ENCODE measurements at places on chromosomes 2 and 18.
A peak's percentile ranks its signal among the peaks of the same experiment; 100 is the strongest.

GRCh38 chr2:226903179-226903578 is 67.3 kb downstream of the RHBDD1 start:
- DNase-seq, result no peak

DNA sequence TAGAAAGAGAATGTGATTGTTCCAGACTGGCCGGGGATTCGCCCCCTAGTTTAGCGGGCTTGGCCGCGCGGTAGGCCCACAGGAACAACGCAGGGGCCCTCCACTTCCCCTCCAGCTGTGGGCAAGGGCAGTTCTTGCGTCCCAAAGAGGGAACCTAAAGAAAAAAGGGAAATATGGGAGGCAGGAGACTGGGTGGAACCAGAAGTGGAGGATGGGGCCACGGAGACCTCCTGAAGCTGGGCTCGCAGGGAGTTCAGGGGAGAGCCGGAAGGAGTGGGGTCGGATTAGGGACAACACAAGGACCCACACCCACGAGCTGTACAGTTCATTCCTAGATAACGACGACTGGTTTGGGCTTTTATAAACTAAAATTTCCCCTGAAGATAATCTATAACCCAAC is 18.2 kb downstream of the GNLY start:
- DNase-seq, result no peak

- peak; percentile 3 for DNase-seq
Observed at GRCh38 chr18:26215247-26215970, 10.8 kb upstream of the TAF4B start.

DNA sequence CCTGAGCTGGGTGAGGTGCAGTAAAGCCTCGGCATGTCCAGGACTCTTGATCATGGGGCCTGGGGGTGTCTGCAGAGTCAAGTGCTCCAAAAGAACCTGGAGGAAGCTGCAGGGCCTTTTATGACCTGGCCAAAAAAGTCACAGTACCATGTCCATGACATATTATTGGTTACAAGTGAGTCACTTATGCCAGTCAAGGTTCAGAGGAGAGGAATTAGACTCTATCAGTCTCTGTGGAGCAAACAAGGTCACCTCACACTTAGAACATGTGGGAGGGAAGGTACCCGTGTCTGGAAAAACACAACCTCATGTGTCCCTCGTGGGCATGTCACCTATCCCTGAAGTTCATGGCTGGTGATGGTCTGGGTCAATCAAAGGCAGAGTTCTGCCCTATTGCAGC is 465.7 kb downstream of the FBXO15 start:
- no peak for DNase-seq

GRCh38 chr18:62460851-62461300 is 61.9 kb upstream of the ZCCHC2 start:
- DNase-seq, result no peak

- DNase-seq, result no peak
Observed at GRCh38 chr2:6833300-6833604, 32.5 kb downstream of the CMPK2 start.

DNA sequence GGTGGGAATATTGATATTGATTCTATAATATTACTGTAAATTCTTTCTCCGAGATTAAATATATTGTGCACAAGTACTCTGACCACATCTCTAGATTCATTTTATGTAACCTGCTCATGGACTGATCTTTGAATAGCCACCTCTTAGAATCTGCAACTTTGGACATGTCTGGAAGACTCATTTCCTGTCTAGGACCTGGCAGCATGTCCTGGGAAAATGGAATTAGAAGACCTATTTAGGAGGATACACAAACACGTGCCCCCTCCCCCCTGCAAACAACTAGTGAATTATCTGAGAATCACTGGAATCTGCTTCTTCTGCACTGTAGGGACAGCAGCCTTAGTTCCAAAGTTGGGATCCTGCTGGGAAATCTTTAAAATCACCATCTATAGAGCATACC is 94.1 kb downstream of the UBE2E3 start:
- DNase-seq, result no peak

- DNase-seq, result no peak
Observed at GRCh38 chr2:136059036-136059472, 58.9 kb downstream of the CXCR4 start.

- DNase-seq, result no peak
Observed at GRCh38 chr2:129011466-129012061, 692.9 kb upstream of the HS6ST1 start.

DNA sequence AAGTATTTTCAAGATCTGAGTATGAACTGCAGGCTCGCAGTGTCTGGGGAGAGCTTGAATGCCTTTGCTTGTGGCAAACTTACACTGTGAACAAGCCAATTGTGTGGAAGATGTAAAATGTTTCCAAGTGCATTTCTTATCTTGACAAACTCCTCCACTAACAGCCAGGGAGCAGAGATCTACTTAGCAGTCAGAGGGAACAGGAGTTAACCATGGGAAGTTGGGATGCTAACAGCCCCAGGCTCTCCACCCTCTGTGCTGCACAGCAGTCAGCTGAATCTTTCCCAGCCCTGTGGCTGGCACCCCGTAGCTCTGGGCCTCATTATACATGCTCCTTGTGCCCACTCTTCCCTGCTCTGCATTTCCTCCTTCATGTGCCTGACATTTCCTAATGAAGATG is 450.2 kb downstream of the TSN start:
- DNase-seq, result no peak

DNA sequence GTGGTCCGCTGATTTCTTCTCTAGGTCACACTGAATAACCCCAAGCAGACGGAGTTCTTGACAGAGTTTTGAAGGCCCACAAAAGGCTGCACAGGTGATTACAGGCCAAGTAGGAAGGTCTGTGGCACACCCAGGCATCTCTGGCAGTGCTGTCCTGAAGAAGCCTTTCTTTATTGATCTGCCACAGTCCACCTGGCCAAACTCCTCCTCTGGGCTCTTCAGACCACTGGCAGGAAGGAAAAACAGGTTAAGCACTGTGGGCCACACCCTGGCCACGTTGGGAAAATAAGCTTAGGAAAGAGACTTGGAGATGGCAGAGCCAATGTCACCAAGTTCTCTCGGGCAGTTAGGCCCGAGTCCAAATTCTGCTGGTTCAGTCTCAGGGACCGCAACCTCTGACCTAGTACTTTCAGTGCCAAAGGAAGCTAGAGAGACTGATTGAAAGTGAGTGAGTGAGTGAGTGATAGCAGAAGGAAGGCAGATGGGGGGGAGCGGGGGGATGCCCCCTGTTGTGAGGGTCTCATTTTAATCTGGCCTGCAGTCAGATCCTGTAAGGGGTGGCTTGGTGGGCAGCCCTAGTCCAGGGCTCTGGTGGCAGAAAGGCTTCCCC is 102.9 kb downstream of the TGFA start:
- no peak for DNase-seq

DNA sequence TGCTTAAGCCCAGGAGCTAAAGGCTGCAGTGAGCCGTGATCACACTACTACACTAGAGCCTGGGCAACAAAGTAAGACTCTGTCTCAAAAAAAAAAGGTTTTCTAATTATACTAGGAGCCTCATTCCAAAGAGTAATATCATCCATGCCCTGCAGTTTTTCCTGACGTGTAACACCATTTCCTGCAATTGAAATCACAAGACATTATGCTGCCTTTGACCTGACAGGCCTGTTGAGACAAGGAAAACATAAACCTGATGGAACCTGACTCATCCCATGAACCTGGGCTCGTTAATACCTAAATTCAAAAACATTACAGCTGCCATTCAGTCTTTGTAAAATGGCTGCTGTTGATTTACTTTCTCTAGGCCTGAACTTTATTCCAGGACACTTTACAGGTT is 58.7 kb upstream of the PEX13 start:
- no peak for DNase-seq

DNA sequence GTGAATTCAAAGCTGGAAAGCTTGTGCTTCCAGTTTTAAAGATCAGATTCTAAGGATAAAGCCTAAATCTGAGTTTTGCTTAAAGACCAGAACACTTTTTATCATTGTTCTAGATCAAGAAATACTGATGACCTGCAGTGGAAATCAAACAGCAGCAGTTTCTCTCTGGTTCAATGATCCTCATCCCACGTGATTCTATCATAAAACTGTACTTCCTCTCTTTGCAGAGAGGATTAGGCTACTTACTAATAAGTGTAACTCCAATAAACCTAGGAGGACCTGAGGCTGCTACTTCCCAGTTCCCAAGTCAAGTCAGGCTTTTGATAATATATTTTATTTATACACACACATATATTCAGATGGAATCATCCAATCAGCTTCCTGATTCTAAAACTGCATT is 81.9 kb downstream of the TCF4 start:
- no peak for DNase-seq

- DNase-seq, result no peak
Observed at GRCh38 chr18:10322435-10322834, 132.0 kb upstream of the APCDD1 start.

DNA sequence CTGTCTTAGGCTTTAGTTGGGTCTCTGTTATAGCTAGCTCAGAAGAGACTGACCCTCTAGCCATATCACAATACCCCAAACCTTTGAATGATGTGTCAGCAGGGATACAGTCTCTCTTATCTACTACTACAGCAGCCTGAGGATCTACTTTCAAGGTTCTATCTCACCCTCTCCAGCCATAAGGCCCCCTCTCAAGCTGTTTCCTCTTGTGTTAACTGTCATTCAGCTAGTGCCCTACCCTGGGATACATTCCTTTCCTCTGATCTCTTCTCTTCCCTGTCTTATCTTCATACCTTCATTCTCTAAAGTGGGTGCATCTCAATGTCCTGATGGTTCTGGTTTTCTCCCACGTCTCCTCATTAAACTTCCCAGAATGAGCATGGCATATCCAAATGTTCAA is 434.7 kb downstream of the NRXN1 start:
- no peak for DNase-seq

DNA sequence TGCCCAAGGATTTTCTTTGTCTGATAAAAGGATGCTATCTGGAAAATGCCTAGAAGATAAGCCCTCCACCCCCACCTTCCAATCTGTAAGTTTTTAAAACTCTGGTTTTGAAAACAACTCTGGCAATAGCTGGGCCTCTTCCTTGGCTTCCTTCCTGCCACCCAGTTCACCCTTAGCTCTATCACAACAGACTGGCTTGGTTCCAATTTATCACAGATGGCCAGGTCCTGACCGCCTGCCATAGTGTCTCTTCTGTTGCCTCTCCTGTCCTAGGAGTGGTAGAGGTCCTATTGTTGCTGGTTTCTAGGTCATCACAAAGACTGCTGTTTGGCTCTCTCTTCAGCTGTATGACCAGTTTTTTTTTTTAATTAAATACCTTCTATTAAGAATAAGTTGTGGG is 1727.9 kb upstream of the SLC39A10 start:
- DNase-seq, result no peak

DNA sequence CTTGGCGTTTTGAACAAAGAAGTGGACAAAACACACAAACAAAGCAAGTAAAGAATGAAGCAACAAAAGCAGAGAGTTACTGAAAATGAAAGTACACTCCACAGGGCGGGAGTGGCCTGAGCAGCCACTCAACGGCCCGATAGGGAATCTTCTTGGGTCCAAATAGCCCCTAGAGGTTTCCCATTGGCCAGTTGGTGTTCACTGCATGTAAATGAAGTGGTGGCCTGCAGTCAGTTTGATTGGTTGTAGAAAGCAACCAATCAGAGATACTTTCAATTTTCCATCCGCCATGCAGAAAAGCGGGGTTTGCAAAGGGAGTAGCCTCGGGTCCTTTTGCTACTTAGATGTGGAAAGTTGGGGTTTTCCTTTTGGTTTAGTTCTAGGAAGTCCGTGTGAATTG is 31.6 kb downstream of the CYBRD1 start:
- DNase-seq, result no peak

DNA sequence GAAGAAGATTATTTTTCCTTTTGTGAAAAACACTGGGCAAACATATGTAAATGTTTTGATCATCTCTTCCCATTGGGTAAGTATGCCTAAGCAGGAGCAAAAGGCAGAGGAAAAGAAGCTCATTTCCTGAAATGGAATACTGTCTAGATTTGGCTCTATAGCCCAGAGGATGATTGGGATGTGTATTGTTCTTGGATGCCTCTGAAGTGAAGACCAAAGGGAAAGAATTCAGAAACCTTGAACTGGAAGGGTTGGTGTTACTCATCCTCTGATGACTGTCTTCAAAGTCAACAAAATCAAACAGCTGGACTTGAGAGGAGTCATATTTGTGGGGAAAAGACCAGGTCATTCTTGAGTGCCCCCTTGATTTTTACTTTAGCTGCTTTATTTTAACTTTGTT is 112.6 kb upstream of the NT5C1B start:
- no peak for DNase-seq

GRCh38 chr2:221115944-221116343 is 456.2 kb downstream of the EPHA4 start:
- DNase-seq, result no peak

- DNase-seq, result no peak
Observed at GRCh38 chr2:46494596-46494995, 15.2 kb downstream of the TMEM247 start.

DNA sequence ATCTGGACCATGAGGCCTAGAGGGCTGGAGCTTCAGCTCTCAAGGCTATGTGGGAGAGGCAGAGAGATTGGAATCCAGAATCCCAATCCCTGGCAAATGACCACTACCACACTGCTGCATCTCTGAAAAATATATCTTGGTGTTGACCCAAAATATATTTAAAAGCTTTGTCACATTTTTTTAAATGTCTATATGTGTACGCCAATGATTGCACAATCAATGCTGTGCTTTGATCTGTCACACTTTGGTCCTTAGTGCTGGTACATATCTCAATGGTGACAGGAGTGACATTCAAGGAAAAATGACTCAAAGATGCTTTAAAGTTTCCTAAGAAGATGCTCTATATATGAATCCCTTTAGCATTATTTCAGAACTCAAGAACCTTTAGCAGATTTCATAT is 31.7 kb upstream of the NEDD4L start:
- no peak for DNase-seq

DNA sequence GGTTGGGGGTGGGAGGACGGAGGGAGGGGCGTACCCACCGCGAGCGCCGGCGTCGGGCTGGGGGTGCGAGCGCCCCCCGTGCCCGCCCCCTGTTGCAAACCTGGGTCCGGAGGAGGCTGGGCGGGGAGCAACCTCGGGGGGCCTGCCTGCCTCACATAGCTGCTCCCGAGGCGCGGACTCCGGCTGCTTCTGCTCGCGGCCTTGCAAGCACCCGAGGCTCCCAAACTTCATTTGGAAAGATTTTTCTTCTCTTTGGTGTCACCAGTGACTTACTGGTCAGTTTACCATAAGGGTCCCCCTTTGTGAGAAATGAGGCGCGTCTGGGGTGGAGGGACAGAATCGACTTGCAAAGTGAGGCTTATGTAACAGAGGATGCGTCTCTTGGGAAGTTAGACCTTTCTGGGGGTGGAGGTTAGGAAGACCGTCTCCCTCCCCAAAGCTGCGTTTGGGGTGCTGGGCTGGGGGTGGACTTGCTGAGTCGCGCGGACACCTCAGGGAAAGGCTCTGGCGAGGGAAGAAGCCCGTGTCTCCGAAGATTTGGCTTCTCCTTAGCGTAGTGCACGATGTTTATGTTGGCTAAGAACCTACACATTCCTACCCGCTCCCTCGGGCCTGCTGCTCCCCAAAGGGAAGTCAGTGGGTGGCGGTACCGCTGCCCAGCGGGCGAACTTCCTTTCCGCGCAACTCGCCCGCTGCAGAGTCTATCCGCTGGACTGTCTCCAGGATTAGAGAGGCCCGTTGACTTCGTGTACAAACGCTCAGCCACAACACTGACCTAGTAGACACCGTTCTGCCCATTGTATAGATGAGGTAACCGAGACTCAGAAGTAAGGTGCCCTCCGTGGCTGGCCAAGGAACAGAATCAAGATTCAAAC is 559 bp downstream of the TMEM37 start:
- DNase-seq, result no peak

- DNase-seq, result no peak
Observed at GRCh38 chr18:68275616-68276015, 439.3 kb downstream of the TMX3 start.

GRCh38 chr18:79932907-79933306 is 18.5 kb downstream of the SLC66A2 start:
- no peak for DNase-seq

GRCh38 chr2:201470821-201471731 is 19.5 kb downstream of the STRADB start:
- no peak for DNase-seq
